Uterus (tissue), 4 donors: ENCODE measurements at places on chromosomes 1 and 21. TPM values are rescaled to one million over a fixed set of nuclear protein-coding genes. Genes with fewer than 3 reads are reported as not detected.

Gene VANGL1
- 14.6 TPM for total RNA-seq

DNA sequence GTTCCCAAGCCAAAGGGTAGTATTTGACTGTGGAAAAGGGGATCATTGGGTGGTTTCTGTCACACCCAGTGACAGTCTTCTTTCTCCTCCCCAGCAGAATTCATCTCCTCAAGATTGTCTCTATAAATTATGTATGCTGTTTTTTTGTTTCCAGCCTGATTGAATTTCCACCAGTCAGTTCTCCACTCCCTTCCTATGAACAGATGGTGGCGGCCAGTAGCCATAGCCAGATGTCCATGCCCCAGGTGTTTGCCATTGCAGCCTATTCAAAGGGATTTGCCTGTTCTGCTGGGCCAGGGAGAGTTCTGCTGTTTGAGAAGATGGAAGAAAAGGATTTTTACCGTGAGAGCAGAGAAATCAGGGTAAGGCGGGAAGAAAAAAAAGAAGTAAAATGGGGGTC lies 12.9 kb downstream of the CFAP57 start:
- no peak overlapping the region for H3K4me3 ChIP-seq
- no peaks in the 10 kb centered on the region for H3K4me1 ChIP-seq
- DNase-seq, result no peak

Gene DCST2
- total RNA-seq, result 0.07 TPM

Gene HAX1
- total RNA-seq, result 50.5 TPM

DNA sequence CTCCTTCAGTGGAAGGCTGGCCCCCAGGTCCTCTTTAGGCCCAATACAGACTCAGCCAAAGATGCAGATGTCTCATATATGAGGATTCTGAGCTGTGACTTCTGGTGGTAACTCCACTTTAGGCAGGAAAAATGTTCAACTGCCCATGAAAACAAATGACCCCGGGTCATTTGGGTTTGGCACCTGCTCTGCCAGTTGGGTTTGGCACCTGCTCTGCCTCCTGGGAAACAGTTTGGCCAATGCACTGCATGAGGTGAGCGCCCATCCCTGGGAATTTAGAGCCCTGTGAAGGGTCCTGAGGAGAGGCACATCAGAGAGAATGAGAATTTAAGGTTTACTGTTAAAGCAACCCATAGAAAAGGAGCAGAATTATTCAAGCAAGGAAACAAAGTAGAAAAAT lies 45.3 kb downstream of the B3GALT5 start:
- no peaks in the 10 kb centered on the region for H3K4me1 ChIP-seq
- no peak overlapping the region for H3K4me3 ChIP-seq
- no peaks in the 10 kb centered on the region for H3K27me3 ChIP-seq
- no peaks in the 10 kb centered on the region for H3K36me3 ChIP-seq
- DNase-seq, result no peak

GRCh38 chr1:226424221-226425003 lies 16.5 kb upstream of the PARP1 start:
- no peaks in the 10 kb centered on the region for H3K27me3 ChIP-seq
- no peak for DNase-seq
- H3K4me1 ChIP-seq, result no peaks in the 10 kb centered on the region

DNA sequence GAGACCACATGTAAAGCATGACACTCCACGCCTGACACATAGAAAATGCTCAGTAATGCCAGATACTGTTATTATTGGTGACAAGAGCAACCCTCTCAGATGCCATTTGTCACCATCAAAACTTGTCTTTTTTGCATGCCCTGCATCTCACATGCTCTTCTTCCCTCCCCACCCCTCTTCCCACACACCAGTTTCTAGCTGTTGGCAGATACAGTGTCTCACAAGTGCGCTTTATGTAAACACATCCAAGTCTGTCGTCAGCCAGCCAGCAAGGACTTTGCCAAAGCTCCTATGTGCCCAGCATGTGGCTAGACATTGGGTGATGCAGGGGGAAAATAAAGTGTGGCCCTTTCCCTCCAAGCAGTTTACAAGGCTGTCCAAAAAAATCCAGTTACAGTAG lies 44.9 kb upstream of the EPHA8 start:
- H3K27ac ChIP-seq, result no peak overlapping the region
- no peaks in the 10 kb centered on the region for H3K36me3 ChIP-seq
- H3K4me3 ChIP-seq, result no peak overlapping the region
- no peak for DNase-seq
- no peaks in the 10 kb centered on the region for H3K4me1 ChIP-seq
- H3K27me3 ChIP-seq, result no peaks in the 10 kb centered on the region

Gene CAPN8
- total RNA-seq, result 0.88 TPM

- H3K27me3 ChIP-seq, result no peaks in the 10 kb centered on the region
- H3K4me1 ChIP-seq, result no peaks in the 10 kb centered on the region
- H3K4me3 ChIP-seq, result no peak overlapping the region
- H3K27ac ChIP-seq, result no peak overlapping the region
- H3K36me3 ChIP-seq, result no peaks in the 10 kb centered on the region
- no peak for DNase-seq
Measured at GRCh38 chr1:22096036-22096435, 43.5 kb downstream of the CDC42 start.

DNA sequence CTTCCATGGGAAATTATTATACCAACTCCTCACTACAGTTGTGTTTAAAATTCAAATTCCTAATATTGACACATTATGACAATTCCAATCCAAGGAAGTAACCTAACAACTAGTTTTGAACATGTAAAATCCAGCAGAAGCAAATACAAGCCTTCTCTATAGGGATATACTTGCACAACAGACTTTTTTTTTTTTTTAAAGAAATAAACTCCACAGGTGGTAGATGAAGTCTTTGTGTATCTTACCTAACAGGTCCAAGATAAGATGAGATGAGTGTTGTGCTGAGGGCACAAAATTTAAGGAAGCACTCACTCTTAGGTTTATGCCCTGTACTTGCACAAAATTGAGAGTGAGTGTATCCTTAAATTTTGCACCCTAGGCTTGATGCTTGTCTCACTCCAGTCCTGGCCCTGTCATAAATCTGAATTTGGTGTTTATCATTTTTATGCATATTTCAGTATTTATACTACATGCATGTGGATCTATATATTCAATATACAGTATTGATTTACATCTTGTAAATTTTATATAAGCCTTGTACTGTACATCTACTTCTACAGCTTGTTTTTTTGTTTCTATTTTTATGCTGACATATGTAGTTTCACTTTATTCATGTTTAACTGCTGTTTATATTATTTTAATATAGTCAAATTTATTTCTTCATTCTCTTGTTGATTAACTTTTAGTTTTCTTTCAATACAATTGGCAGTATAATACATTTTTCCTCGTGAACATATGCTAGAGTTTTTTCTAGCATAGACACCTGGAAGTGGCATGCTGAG lies 60.6 kb upstream of the RGL1 start:
- H3K4me1 ChIP-seq, result no peaks in the 10 kb centered on the region
- H3K27ac ChIP-seq, result no peak overlapping the region
- no peak for DNase-seq
- H3K27me3 ChIP-seq, result no peaks in the 10 kb centered on the region
- no peak overlapping the region for H3K4me3 ChIP-seq

Gene TRIM17
- not detected for total RNA-seq

- no peaks in the 10 kb centered on the region for H3K36me3 ChIP-seq
- H3K4me1 ChIP-seq, result no peaks in the 10 kb centered on the region
- no peak overlapping the region for H3K4me3 ChIP-seq
- no peak overlapping the region for H3K27ac ChIP-seq
Measured at GRCh38 chr1:107538502-107538901, 397.7 kb downstream of the NTNG1 start.

Gene TRIM67
- total RNA-seq, result not detected

Gene CDCA8
- 0.18 TPM for total RNA-seq

DNA sequence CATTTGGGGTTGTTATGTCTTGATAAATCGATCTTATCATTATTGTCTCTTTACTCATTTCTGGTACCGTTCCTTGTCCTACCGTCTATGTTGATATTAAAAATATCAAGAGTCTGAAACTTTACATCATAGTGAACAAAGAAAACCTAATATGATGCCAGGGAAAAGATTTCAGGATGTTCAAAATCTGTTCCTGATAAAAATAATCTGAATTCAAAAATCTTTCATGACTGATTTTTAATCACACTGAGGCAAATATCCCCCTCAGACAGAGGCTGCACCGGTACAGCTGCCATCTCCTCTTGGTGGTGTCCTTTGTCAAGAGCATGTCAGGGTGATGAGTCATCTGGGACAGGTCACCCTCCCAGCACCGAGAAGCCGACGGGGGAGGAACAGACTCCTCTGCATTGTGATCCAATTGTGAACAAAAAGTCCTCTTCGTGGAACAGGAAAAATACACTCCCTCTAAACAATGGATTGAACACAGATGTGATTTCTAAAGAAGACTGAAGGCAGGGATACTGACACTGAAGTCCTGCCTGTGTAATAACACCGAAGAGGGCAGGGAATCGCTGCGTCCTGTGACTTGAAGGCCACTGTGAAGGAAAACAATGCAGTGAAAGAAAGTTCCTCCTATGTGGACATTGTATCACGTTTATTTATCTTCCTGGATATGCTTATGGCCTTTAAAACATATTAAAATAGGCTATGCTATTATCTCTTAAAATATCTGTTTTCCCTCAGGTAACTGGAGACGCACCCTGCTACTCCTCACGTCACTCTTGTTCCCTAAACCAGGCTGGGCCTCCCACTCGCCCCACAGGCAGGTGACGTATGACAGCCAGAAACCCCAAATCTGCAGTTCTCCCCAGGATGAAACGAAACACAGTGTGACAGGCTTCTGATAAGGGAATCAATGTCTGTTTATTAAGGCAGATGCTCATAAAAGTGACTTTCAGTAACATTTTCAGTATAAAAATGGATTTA lies 4.3 kb upstream of the SPATC1L start:
- H3K36me3 ChIP-seq, result no peaks in the 10 kb centered on the region
- peak; percentile 51 for DNase-seq
- H3K4me1 ChIP-seq, result no peaks in the 10 kb centered on the region
- no peak overlapping the region for H3K4me3 ChIP-seq

GRCh38 chr1:95641386-95641785 lies 407.4 kb downstream of the RWDD3 start:
- H3K4me3 ChIP-seq, result no peak overlapping the region
- H3K27ac ChIP-seq, result no peak overlapping the region
- no peak for DNase-seq
- no peaks in the 10 kb centered on the region for H3K4me1 ChIP-seq
- H3K36me3 ChIP-seq, result no peaks in the 10 kb centered on the region

Gene LAMC2
- 2.8 TPM for total RNA-seq

DNA sequence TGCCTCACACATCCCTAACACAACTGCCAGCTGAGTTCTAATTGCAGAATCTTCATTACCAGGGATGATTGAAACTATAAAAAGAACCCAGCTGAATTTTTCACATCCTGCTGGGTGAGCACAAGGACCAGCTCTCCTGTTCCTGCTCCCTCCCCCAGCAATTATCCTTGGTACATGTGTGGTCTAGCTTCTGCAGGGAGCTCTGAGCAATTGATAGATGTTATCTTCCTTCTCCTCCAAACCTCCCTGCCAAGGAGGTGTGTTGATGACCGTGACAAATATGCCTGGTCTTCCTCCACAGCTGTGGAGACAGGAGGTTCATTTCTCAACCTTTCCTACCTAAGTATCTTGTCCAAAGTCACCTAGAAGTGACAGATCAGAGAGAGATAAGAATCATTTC lies 65.3 kb upstream of the MAN1A2 start:
- DNase-seq, result no peak
- no peaks in the 10 kb centered on the region for H3K27me3 ChIP-seq
- H3K4me1 ChIP-seq, result no peaks in the 10 kb centered on the region
- no peaks in the 10 kb centered on the region for H3K36me3 ChIP-seq

GRCh38 chr1:27634177-27634984 lies 604 bp downstream of the FGR start:
- H3K4me1 ChIP-seq, result no peaks in the 10 kb centered on the region
- H3K27me3 ChIP-seq, result no peaks in the 10 kb centered on the region
- no peaks in the 10 kb centered on the region for H3K36me3 ChIP-seq

DNA sequence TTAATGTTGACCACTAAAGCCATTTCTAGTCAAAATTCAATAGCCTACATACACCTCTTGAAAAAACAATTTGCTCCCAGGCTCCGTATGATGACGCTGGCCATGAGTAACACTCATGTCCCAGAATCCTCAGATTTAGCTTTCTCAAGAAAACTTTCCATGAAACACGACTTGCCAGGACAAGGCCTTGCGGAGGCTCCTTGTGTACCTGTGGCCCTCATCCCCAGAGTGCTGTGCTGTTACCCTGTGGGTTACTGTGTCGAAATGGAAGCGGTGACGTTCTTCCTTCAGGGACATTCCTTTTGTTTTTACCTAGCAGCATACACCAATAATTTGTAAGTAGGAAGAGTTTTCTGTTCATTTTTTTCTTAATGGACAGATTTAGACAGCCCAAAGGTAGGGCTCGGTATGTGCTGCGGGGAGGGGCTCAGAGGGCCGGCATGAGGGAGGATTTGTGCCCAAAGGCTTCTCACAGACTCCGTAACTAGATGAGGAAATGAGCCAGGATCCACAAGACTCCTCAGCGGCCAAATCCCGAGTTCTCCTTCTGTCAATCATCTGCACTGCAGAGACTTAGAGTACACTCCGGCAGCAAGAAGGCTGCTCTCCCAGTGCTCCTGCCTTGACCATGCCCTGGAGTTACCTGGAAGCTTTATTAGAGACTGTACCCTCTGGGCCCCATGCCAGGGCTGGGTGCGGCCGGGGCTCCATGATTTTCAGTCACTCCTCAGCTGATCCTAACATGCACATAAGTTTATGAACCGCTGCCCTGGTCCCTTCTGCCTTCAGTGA lies 17.8 kb downstream of the GNG12 start:
- no peak overlapping the region for H3K4me3 ChIP-seq
- H3K27ac ChIP-seq, result no peak overlapping the region
- no peak for DNase-seq
- no peaks in the 10 kb centered on the region for H3K27me3 ChIP-seq

GRCh38 chr1:5910276-5910620 lies 82.0 kb downstream of the NPHP4 start:
- H3K4me3 ChIP-seq, result no peak overlapping the region
- no peak for DNase-seq
- no peaks in the 10 kb centered on the region for H3K27me3 ChIP-seq
- no peaks in the 10 kb centered on the region for H3K4me1 ChIP-seq
- no peaks in the 10 kb centered on the region for H3K36me3 ChIP-seq
- no peak overlapping the region for H3K27ac ChIP-seq

Gene CALML6
- not detected for total RNA-seq
